Amygdala (tissue), 56 donors: ENCODE measurements at places on chromosomes 2 and 18.

- no peak for DNase-seq
These were observed 42.2 kb downstream of the KANSL1L start for GRCh38 chr2:210128961-210129360.

DNA sequence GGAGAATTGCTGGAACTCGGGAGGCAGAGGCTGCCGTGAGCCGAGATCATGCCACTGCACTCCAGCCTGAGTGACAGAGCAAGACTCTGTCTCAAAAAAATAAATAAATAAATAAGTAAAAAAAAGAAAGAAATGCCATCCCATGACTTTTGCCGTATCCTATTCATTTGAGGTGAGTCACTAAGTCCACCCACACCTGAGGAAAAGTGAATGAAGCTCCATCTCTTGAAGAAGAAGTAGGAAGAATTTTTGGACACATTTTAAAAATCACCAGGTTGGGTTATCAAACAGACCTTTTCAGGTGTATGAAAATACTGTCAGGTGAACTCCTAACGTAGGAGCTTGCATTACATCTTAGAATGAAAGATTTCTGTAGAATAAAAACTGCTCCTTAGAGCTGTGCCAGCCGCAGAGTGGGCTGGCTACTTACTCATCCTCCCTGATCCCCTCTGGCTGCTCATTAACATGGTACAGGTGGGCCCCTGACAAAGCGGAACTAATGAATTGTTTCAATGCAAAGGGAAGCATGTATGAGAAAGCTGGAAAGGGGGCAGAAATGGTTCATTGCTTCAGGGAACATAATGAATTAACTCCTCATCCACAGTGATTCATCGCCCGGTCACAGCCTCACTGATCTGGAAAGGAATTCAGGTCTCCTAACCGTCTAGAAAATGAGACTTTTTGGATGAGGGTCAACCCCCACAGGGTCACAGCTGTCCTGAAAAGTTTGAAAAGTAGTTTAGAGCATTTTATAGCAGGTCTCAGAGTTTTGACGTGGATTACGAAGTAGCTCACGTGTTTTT lies 191.4 kb downstream of the SPP2 start:
- DNase-seq = no peak

- no peak for DNase-seq
These were observed 297.7 kb downstream of the SATB2 start for GRCh38 chr2:199160081-199160480.

DNA sequence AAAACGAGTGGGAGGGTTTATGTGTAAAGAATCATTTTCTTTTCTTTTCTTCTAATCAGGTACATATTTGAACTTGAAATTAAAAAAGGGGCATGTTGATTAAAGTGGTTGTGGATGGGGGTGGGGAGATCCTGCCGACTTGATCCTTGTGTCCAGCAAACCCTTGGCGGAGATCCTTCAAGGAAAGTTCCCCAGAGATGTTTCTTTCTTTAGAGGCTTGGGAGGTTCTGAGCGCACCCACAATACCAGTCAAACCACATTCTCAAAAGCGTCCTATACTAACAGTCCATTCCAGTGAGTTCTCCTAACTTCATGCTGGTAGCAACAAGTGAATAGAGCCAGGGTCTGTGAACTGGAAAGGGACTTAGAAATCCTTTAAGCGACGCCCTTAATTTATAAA lies 49.2 kb downstream of the MYCN start:
- no peak for DNase-seq

GRCh38 chr2:165500001-165500400 lies 30.5 kb downstream of the CSRNP3 start:
- no peak for DNase-seq

GRCh38 chr2:190607657-190608357 lies 41.1 kb upstream of the NAB1 start:
- DNase-seq = no peak

DNA sequence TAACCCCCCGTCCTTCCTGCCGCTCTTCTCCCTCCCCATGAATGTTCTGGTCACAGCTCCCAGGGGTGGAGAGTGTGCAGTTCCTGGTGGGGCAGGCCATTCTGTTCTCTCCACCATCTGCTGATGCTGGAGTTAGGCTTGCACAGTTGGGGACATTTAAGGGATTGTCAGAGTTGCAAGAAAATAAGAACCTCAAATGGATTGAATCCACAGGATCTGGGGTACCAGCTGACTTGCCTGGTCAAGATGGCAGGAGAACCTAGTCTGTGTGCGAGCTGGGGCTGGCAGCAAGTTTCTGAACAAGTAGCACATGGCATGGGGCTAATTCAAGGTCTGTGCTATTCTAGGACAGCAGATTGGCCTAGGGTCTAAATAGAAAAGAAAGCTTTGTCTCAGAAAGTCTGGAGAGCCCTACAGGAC lies 60.8 kb upstream of the TXNDC2 start:
- no peak for DNase-seq

DNA sequence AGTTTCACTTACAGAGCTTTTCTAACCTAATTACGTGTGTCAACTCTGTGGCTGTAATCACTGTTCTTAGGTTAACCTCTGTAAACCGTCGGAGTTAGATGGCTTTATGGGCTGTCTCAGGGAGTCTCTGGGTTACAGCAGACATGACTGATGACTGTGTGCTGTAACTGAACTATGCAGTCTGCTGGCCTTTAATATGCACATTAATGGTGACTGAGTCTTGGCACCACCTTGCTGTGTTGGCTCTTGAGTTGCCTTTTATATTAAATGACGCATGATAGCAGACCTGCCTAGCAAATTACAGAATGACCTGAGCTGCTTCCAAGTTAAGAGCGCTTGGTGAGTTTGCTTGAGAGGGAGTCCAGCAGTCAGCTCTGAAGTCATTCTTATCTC lies 90.1 kb downstream of the ACKR3 start:
- DNase-seq = no peak

- no peak for DNase-seq
These were observed 21.4 kb downstream of the KIF3C start for GRCh38 chr2:25960920-25961319.

- no peak for DNase-seq
These were observed 677 bp downstream of the GAD1 start for GRCh38 chr2:170817093-170818035.

DNA sequence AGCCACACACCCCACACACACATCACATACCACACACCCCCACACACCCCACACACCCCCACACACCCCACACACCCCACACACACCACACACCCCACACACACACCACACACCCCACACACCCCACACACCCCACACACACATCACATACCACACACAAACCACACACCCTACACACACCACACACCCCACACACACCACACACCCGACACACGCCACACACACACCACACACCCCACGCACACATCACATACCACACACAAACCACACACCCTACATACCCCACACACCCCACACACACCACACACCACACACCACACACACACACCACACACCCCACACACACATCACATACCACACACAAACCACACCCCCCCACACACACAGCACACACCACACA lies 22.4 kb downstream of the TWIST2 start:
- DNase-seq = no peak

GRCh38 chr2:199819746-199820145 lies 31.2 kb downstream of the FTCDNL1 start:
- no peak for DNase-seq

DNA sequence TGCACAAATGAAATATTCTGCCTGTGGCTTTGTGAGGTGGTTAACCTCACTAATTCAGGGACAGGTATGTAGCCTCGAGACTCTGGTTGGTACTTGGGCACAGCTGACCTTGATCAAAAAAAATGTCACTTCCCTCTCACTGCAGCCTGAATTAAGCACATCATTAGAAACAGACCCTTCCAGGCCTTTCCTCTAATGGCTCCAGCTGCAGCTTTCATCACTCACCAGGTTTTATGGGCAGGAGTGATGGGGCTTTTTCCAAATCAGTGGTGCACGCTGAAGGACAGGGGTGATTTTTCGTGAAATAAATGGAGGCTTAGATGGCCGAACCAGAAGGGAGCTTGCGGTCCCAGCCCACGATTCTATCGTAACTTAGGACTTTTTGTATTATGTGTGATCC lies 213.0 kb upstream of the RAB12 start:
- no peak for DNase-seq

DNA sequence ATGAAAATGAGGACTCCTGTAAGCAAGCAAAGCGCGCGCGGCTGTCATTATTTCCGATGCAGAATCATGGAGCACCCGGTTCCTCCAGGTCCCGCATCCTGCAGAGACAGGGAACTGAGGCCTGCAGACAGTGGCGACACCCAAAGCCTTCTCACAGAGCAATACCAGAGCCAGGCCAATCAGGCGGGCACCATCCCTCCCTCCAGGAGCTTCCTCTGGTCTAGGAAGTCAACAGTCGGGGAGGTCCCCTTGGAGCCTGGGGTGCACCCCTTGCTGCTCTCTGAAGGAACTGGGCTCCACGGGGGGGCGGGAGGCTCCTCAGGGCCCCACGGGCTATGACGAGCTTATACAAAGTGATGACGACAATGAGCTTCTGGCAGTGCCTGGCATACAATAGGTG lies 60.3 kb upstream of the HPCAL1 start:
- DNase-seq = no peak

DNA sequence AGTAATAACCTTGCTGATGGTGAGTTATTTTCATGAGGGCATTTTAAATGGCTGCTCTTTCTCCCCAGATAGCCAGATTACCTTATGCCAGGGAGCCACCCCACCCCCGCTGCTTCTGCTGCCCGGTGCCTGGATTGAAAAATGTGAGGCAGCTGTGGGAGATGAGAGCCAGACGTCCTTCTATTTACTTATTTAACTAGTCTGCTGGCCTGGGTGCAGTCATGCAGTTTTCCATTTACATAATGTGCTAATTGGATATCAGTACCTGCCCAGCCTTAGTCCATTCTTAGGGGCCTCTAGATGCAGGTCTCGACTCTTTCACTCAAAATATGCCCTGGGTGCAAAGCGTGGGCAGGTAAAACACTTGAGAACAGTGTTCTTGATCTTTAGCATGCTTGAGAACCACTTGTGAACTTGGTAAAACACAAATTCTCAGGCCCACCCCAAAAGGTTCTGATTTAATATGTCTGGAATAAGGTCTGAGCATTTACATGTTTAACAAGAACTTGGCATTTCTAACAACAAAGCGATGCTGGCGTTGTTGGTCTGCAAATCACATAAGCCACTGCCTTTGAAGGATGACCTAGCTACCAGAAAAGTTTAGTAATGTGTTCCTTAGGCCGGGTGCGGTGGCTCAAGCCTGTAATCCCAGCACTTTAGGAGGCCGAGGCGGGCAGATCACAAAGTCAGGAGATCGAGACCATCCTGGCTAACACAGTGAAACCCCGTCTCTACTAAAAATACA lies 154.3 kb downstream of the NRP2 start:
- no peak for DNase-seq

DNA sequence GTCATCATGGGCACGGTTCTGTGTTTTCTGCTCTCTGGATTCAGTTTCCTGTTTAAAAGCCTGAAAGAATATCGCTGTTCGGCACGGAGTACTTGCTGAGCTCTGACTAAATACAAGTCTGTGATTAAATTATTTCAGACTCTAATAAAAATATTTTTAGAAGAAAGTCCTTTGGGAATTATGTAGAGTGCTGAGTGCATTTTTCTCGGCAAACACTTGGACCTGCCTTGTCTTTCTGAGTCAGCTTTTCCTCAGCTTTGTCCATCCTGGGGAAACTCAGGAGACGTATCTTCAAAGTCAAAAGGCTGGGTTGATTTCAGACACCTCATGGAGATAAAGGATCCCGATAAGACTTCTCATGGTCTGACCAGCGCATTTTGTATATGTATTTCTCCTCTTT lies 45.9 kb downstream of the IL1R2 start:
- DNase-seq = no peak

- DNase-seq = no peak
These were observed 599.1 kb downstream of the SLC4A3 start for GRCh38 chr2:220226546-220226945.

- DNase-seq = no peak
These were observed 37.2 kb downstream of the THUMPD2 start for GRCh38 chr2:39741871-39742270.

GRCh38 chr18:10455726-10456453 lies 1.5 kb downstream of the APCDD1 start:
- DNase-seq = no peak

DNA sequence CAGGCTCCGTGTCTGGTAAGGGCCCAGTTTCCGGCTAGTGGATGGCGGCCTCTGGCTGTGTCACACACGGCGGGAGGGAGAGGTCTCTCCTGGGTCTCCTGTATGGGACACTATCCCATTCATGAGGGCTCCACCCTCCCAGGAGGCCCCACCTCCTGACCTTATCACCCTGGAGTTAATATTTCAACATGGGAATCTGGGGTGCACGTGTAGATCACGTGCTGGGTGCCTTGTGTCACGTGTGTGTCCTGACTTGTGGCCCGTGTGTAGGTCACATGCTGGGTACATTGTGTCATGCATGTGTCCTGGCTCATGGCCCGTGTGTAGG lies 9.9 kb downstream of the NEU4 start:
- no peak for DNase-seq

GRCh38 chr2:208935531-208935930 lies 488.3 kb upstream of the MAP2 start:
- DNase-seq = no peak

DNA sequence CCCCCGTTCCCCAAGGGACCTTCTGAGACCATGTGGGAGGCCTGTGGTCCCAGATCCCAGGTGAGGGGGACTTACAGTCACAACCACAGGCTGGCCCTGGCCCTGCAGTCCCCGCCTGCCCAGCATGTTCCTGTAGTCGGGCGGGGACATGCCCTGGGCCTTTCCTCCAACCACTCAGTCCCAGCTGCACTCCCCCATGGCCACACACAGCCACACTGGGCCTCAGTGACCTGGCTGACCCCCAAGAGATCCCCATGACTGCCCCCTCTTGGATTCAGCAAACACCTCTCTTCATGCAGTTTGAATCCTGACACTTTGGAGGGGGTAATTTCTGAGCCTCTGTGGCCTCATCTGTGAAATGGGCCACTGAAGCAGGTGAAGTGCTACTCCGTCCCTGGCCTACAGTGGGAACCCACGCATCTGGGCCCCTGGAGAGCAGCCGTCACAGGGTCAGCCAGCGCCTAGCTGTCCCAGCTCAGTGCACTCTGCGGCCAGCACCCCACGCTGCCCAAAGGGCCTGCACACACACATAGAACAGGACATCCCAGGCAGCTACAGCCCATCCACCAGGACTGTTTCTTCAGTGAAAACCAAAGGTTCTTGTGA lies 12.7 kb upstream of the ARHGEF4 start:
- DNase-seq = no peak

GRCh38 chr2:20317197-20317596 lies 33.4 kb downstream of the PUM2 start:
- no peak for DNase-seq

- DNase-seq = no peak
These were observed 71.0 kb downstream of the NOL4 start for GRCh38 chr18:34153711-34154110.

GRCh38 chr2:63587814-63588384 lies 378 bp downstream of the WDPCP start:
- DNase-seq = no peak
